GM20000 (cell line): ENCODE measurements at places on chromosomes 2 and 18.

DNA sequence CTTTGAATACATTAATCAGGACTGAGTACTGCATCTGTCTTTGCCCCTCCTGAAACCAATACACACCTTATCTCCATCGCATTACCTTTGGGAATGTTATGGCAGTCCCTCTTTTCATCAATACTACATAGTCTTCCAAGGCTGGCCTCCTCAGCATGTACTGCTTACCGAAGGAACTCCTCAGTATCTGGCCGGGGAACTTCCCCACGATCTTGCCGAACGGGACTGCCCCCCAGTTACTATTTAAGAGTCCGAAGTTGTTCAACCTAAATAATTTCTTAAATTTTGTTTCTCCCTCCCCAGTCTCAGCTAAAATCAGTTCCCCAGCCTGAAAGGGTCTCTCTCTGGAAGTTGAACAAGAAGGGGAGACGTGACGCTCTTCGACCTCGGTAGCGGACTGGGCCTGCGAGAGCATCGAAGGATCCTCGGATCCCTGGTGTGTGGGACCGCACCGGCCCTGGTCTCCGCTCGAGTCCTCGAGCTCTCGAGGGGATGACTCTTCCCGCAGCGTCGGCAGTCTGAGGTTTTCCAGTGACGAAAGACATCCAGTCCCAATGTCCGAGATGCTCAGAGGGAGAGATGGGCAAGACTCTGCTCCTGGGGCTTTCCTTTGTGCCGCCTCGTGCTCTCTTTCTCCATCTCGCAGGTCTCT, 489 bp downstream of the TRMT61B start:
- peak; percentile 23 for DNase-seq

DNA sequence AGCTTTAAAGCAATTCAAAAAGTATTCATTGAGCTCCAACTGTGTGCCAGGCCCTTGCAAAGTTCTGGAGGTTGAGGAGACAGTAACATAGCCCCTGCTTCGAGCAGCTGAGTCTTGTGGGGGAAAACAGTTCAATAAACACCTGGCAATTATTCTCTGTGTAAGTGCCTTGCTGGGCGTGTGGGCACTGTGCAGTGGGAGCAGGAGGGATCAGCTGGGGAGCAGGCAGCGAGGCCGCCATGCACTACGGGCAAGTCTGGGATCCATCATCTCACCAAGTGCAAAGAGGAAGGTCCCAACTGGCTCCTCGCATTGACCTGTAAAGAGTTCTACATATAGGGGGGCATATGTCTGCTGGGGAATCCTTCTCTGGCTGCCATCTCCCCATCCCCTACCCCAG, 342.2 kb upstream of the HS6ST1 start:
- DNase-seq: no peak

GRCh38 chr2:9846554-9846953, 3.3 kb downstream of the TAF1B start:
- DNase-seq: no peak

DNA sequence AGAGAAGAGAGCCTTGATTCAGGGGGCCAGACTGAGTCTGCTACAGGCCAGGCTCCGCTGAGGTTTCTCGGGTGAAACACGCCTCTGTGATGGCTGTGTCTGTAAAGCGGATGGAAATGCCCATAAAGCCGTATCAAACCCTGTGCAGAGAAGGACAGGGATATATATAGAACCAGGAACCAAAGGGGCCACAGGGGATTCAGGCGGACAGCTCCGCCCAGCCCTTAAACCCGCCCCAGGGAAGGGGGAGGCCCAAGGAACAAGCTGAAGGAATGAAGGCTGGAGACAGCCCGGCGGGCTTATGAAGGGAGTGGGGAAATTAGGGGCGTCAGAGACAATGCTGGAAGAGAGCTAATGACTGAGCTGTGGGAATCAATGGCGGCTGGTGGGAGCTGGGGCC, 42.1 kb downstream of the NHEJ1 start:
- DNase-seq: no peak

GRCh38 chr2:46869621-46870020, 46.0 kb downstream of the MCFD2 start:
- no peak for DNase-seq

DNA sequence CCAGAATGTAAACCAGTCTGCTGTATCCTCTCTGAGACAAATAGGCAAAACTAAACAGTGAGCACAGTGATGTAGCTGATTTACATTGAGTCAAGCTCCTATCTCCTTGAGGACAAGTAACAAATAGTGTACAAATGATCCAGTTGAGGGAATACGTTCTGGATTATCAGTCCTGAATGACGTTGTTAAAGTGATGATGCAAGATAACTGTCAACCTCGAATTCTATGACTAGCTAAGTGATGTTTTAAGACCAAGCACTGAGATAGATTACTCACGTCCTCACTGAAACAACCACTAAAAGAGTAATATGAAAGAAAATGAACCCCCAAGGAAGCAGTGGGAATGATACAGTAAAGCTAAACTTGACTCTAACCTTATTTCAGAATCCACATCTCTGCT, 46.8 kb downstream of the SMC6 start:
- no peak for DNase-seq

- no peak for DNase-seq
Measured at GRCh38 chr18:574865-575645, 5.1 kb upstream of the CETN1 start.
